ENCODE measurements at places on chromosomes 7 and 10.

DNA sequence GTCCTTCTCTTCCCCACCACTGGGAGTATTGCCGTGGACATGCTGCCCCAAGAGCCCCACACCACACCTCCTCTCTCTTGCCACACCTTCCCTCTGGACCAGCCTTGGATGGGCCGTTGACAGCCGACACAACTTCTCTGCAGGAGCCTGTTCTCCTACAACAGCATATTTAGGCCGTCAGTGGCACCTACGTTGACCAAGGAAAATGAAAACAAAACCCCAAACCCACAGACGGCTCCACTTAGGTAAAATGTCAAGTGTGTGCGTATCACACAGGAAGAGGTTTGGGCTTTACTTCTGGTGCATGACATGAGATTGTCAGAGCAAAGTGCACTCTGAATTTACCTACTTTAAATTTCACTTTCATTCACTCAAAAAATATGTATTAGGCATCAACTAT is 246.6 kb downstream of the ZMYND11 start:
- DNase-seq = no peak

DNA sequence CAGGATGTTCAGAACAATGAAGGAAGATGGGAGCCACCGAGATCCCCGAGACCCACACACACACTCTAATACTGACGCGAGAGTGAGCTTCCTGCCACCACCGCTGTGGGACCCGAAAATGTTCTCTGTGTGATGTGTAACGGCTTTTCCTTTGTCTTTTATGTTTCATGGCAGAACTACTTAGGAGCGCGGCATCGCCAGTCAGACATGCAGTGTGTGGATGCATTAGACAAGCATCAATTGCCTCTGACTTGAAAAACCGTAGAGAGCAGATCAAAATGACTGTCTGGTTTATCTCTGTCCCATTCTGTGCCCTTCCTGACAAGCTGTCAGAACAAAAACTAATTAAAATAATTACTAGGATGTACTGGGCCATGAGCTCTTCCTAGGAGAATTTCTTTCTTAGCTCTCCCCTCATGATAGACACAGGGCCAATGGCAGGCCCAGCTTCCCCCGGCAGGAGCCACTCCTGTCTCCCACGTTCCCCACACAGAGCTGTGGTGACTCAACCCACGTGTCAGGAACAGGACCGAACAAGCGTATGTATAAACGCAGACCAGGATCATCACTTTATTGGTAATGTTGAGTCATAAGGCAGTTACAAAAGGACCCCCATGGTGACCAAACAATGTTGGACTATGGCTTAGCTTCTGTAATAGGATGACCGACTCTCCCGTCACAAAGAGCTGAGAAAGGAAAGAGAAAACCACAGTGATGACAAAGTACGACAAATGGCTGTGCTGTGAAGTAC is 705.0 kb downstream of the PARD3 start:
- no peak for DNase-seq

DNA sequence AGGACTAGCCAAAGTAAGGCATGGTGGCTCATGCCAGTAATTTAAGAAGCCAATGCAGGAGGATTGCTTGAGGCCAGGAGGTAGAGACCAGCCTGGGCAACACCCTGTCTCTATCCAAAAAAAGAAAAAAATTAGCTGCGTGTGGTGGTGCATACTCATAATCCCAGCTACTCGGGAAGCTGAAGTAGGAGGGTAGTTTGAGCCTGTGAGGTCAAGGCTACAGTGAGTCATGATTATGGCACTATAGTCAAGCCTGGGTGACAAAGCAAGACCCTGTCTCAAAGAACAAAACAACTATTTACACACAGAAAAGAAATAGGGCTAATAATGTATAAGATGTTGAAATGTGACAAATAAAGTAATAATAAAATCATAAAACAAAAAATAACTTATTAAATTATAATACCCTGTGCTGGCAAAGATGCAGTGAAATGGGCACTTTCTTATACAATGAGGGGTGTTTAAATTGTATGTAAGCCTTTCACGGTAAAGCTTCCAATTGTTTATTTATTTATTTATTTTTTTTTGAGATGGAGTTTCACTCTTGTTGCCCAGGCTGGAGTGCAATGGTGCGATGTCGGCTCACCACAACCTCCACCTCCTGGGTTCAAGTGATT is 175.2 kb downstream of the TPST1 start:
- DNase-seq = no peak

DNA sequence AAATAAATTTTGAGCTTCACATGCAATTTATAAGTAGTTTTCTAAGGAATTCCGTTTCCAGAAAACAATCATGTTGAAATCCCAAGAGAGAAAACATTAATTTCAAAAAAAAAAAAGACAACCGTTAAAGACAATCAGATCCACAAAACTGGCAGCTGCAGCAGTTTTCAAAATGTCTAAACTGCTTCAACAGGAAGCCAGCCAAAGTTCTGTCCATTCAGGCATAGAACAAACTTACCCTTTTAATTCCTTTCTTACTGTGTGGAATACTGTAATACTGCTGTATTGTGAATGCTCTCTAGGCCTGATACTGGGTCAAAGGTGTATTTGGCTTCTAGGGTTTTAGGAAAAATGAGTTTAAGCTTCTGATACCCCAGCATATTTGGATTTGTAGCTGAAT is 31.6 kb downstream of the HOXA1 start:
- no peak for DNase-seq

DNA sequence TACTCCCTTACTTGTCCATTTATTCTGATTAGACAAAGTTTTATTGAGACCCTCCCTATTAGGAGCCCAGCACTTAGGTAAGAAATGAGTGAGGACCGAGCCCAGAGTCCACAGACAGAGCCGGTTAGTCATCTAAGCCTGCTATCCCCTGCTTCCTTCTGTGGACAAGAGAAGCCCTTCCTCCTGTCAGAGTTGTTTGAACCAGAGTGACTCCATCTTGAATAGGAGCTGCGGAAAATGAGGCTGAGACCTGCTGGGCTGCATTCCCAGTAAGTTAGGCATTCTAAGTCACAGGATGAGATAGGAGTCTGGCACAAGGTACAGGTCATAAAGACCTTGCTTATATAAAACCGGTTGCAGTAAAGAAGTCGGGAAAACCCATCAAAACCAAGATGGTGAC is 109.1 kb downstream of the CPXM2 start:
- no peak for DNase-seq

DNA sequence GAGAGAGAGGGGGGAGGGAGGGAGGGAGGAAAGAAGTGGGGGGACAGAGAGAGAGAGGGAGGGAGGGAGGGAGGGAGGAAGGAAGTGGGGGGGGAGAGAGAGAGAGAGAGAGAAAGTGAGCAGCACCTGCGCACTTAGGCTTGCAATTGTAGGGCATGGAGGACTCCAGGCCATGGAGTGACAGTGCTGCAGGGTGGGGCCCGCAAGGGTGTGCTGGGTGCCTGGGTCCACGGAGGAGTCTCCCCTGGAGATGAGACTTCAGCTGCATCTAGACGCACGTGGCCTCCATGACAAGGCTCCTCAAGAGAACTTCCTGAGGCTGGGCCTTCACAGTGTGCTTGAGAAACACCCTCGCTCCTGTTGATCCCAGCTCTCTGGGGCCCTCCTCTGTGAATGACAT is 44.5 kb downstream of the CLRN3 start:
- DNase-seq = no peak

- DNase-seq = no peak
Observed at GRCh38 chr10:75094465-75094864, 17.0 kb upstream of the SAMD8 start.

DNA sequence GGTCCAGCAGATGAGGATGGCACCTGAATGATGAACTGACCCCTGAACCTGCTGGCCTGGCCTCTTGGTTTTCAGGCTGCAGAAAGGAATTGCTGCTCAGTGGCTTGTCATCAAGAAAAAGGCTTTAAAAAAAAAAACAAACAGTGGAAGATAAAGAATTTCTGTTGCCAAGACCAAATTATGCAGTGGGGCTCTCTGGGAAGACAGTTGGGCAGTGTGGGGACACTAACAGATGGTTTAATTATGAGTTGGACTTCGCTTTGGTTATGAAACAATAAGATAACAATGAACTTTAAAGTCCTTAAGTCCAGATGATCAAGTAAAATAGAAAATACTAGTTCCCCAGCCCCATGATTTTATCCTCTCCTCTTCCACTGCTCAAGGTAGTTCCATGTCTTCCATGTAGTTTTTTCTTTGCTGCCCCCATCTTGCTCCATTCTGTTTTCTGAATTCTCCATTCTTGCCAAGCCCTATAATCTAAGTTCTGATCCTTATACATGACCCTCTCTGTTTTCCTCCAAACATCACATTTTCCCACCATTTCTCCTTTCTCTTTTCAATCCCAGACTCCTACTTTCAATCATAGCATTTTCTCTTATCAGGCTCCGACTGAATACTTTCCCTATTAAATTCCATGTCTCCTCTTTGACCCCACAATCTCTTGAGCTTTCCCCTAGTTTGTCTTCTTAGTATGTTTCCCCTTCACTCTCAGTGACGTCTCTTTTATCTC is 52.6 kb downstream of the ANK3 start:
- no peak for DNase-seq

DNA sequence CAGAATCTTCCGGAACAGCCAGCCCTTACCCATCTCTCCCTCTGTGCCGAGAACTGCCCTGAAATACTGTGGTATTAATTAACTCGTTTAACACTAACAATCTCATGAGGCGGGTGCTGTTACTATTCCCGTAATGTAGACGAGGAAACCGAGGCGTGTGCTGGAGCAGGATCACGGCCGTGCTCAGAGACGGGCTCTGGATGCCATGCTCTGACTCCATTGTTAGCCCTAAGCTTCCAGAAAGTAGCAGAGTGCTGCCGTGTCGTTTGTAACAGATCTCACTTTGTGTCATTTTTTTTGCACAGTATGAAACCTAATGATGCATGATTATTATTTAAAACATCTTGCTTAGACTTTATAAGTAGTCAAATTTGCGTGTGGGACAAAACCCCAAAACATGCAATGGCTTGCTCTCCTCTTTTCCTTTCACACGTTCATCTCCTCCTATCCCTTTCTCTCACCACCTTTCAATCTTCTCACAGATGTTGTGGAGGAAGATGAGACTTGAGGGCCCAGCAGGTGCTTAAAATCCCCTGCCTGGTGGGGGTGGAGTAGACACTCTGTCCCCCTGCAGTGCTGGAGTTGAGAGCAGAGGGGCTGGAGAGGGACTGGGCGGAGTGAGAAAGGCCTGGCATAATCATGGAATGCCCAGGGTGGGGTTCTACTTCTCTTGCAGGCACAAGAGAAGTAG is 482 bp upstream of the ACTR3C start:
- no peak for DNase-seq

DNA sequence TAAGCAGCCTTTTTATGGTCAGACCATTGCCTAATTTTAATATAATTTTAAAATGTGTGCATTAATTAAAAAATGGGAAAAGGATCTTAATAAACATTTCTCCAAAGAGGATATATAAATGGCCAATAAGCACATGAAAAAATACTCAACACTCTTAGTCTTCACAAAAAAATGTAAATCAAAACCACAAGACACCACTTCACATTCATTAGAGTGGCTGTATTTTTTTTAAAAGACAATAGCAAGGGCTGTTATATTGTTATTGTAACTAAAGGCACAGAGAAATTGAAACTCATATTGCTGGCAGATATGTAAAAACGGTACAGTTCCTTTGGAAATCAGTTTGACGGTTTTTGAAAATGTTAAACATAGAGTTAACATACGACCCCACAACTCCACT is 3.2 kb upstream of the CROT start:
- no peak for DNase-seq

GRCh38 chr10:8463853-8464252 is 409.4 kb downstream of the GATA3 start:
- DNase-seq = no peak

DNA sequence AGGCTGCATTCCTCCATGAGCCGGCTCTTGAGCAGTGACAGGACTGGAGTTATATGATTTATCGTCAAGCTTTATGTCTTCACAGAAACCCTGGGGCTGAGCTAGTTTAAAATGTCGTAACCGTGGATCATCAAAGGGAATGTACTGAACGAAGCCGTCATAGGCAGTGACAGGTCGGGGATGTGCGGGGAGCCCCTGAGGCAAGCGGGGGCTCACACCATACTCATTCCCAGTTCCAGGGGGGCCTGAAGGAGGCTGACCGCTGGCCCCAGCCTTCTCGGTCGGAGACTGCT is 30.7 kb downstream of the JCAD start:
- DNase-seq = no peak

DNA sequence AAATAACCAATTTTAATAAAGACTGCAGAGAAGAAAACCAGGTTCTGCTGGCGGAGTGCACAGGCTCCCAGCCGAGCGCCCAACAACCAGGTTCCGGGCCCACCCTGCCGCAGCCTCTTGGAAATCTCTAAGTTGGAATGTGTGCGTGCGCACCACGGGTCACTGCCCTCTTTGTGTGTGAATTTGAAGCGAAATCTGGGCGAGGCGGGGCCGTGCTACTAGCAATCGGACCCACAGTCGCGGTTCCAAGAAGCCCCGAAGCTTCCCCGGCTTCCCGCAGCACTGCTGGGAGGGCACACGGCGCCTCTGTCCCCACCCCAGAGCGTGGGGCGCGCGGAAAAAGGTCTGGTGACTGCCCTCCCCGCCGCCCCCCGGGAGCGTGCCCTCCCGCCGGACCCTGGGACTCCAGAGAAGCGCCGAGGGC is 666 bp upstream of the MAP3K8 start:
- peak; percentile 20 for DNase-seq

DNA sequence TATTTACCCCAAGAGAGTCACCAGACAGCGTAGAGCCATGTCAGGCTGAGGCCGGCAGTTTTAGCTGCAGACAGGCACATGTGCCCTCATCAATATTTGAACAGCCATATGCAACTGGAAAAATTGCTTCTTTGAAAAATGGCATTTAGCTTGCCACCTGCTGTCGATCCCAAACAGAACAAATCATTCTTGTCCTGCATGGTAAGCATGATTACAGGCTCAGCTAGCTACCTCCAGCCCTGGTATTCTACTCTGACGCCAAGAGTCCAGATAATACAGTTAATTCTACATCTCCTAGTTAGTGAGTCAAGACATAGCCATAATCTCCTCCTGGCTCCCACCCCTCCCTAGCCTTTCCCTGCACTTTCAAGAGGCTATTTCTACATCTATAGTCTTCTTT is 7.7 kb downstream of the CREB3L2 start:
- DNase-seq = no peak

DNA sequence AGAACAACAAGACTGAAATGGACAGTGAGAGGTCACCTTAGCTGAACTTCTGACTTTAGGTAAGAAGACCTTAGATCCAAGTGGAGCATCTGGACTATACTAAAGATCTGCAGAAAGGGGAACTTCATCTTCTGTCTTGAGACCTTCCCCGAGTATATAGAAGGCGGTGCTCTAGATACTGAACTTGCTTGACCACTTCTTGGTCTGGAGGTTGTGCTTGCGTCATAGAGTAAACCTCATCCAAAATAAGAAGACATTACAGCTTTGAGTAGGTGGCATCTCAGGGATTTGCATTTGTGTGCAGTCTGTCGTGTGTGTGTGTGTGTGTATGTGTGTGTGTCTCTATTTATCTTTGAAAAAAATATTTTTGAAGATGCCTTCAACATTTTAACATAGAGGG is 157.5 kb downstream of the CHN2 start:
- DNase-seq = no peak

- DNase-seq = no peak
Observed at GRCh38 chr10:91006752-91007346, 86.0 kb upstream of the ANKRD1 start.
